AG09309 (cell line): ENCODE measurements at places on chromosomes 2 and 18.

DNA sequence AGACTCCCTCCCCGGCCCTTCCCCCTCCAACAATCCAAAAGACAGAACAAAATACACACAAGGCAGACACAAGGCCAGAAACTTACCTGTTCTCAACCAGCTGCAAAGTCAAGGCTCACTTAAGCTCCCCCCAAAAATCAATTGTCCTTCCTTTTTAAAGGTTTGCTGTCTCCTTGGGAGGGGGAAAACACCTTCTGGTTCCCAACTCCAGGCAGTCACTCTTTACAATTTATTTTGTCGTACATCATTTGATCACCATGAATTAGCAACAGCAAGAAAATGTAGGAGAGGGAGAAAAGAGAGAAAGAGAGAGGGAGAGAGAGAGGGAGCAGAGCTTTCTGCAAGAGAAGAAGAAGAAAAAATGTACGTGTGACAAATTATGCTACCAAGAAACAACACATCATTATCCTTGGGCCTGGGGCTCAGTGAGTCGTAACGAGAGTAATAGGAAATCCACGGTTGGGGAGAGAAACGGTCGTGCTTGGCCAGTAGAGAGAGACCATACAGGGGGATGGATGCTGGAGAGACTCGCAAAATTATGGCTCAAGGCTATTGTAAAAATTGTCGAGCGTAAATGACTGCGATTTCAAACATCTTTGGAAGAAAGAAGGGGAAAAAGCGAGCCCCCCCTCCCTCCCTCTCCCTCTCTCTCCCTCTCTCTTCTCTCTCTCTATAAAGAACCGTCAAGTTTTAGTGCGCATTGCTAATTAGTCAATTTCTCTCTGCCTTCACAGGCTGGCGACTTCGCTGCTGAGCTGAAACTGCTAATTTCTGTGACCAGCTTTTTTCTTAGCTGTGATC, at the start of gene KLHL14:
Gene KLHL14 (minus strand): TSS at position 443 of the 801 bp plus-strand sequence. CDS start 2,432 bp downstream, outside the sequence.
- DNase-seq, result no peak

GRCh38 chr2:61722318-61722717, 131.5 kb downstream of the FAM161A start:
- no peak for DNase-seq

- DNase-seq, result no peak
Measured at GRCh38 chr18:79608069-79608468, 71.5 kb upstream of the CTDP1 start.

DNA sequence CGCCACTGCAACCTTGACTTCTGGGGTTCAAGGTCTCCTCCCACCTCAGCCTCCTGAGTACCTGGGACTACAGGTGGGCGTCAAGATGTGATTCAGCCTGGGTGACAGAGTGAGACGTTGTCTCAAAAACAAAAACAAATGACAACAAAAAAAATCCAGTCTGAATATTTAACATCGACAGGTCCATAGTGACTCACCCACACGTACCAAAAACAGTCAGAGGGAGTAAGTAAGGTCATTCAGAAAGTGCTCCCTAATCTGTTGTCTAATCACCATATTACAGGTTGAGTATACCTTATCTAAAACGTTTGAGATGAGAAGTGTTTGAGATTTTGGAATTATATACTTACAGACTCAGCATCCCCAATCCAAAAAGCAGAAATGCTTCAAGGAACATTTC, 24.4 kb downstream of the SAP130 start:
- DNase-seq, result no peak

DNA sequence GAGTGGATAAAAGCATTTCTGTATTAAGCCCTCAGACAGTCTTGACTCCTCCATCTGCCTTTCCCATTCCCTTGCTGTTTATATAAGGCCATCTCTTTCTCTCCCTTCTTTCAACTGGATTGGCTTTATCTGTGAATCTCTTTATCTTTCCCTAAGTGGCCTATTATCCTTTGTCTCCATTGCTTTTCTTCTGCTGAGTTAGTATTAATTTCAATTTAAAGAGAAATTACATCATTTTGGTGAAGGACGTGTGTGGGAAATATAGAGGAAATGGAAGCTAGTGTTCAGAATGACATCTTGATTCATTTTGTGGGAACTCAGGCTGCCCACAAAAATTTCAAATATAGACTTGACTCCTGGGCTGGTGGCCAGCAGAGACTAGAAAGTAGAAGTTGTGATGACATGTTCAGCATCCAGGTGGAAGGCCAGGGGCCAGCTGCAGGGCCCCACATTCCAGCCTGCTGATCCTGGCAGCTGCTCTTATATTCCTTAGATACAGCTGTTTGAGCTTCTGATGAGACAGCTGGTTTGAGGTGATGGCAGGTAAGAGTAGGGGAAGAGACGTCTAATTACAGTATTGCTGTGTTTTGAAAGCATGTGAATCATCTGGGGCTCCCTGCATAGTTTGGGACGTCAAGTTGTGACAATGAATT, 52.3 kb downstream of the DIS3L2 start:
- DNase-seq, result peak; percentile 73

- DNase-seq, result no peak
Measured at GRCh38 chr18:60147323-60147722, 225.3 kb downstream of the MC4R start.

DNA sequence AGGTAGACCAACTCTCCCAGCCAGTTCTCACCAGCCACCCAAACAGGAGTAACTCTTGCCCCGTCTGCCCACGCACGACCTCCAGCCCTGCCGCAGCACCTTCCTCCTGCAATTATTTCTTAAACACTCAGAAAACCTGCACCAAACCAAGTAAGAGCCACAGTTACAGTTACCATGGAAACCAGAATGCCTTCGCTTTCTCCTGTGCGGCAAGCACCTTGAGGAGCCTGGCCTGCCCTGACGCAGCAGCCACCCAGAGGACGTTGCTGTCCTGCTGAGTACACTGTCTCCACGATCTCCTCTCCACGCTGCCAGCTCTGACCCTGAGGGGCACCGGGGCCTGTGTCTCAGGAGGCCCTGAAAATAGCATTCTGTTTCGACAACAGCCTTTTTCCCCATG, 94.3 kb upstream of the SMIM21 start:
- no peak for DNase-seq
